ENCODE measurements at places on chromosomes 11 and 22.

DNA sequence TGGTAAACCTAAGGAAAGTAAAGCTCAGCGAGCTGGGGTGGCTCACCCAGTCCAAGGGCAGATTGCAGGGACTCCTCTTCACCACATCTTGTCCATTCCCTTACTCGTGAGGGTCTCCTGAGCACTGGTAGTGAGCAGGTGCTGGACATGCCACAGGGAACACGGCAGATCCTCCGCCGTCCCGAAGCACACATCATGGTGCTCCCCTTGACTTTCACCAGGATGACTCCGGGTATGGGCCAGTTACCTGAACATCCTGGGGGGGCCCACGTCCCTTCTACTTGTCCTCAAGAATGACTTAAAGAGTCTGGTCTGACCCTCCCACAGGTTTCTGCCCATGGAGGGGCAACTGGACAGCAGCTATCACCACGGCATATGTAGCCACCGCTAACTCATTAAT is 8.0 kb upstream of the SF1 start:
- DNase-seq = no peak

GRCh38 chr11:105081412-105082150 is 36.4 kb upstream of the CARD16 start:
- no peak for DNase-seq

- DNase-seq = no peak
Observed at GRCh38 chr22:35102663-35103062, 36.7 kb downstream of the ISX start.

GRCh38 chr22:27075891-27076290 is 418.5 kb downstream of the MIAT start:
- no peak for DNase-seq

DNA sequence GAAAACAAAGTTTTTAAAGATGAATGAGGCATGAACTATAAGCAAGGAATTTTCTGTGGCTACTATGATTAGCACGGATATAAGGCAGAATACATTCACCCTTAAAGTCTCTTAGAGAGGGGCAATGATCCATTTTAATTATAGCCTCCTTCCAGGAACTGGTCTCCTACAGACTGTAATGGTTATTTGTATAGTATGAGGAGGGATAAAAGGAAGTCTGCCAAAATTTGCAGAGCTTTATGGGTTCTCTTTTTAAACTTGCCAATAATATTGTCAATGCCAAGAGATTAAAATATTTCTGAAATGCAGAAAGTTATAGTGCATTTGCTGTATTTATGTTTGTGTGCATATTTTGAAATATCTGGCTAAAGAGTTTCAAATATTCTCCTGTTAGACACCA is 271.4 kb upstream of the LUZP2 start:
- DNase-seq = no peak

DNA sequence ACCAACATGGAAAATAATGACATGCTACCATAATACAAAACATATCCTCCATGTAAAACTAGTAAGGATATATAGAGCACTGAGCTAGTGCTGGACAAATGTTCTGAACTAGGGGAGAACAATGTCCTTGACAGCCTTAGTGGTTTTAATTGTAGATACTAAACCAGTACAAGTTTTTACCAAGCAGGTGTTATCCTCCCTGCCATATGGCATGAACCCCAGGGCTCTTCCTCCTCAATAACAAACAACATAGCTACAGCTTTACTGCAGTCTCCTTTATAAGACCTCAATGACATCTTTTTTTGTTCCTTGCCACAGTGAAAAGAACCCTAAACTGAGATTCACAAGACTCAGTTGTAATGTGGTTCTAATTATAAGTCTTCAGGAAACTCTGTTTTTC is 70.2 kb upstream of the GDPD4 start:
- DNase-seq = no peak

DNA sequence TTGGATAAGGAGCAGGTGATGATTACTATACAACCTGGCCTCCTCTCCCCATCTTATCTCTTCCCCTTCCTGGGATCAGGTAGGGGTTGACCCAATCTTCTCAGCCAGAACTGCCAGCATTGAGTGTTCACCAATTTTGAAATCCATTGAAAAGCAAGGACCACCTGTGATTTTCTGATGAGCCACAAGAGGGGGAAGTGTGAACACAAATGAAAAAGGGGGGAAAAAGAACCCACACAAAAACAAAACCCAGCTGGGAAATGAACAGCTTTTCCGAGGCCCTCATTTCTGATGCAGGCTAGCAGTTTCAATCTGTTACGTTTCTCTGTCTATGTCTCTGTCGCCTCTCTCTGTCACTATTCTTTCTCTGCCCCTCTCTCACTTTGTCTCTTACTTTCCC is 161.9 kb downstream of the INSC start:
- DNase-seq = no peak

- no peak for DNase-seq
Observed at GRCh38 chr22:42820045-42820763, 36.9 kb downstream of the ARFGAP3 start.

DNA sequence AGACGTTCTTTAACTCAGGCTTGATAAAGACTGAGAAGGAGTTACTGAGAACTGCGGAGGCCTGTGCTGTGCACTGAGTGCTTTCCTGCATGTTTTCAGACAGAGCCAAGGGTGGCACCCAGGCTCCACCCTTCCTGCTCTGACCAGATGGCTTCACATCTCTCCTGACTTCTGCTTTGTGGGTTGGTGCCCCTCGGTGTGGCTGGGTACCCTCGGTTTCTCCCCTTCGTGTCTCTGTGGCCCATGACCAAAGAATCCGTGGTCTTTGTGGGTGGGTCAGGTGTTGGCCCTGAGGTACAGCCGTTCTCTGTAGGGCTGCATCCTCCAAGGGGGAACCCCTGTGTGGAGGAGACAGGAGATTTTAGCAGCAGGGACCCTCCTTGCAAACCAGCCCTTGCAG is 34.3 kb downstream of the GRIK4 start:
- DNase-seq = no peak

- DNase-seq = no peak
Observed at GRCh38 chr11:134371436-134372185, 39.8 kb downstream of the GLB1L2 start.

GRCh38 chr11:19320827-19321226 is 80.1 kb upstream of the E2F8 start:
- DNase-seq = no peak

DNA sequence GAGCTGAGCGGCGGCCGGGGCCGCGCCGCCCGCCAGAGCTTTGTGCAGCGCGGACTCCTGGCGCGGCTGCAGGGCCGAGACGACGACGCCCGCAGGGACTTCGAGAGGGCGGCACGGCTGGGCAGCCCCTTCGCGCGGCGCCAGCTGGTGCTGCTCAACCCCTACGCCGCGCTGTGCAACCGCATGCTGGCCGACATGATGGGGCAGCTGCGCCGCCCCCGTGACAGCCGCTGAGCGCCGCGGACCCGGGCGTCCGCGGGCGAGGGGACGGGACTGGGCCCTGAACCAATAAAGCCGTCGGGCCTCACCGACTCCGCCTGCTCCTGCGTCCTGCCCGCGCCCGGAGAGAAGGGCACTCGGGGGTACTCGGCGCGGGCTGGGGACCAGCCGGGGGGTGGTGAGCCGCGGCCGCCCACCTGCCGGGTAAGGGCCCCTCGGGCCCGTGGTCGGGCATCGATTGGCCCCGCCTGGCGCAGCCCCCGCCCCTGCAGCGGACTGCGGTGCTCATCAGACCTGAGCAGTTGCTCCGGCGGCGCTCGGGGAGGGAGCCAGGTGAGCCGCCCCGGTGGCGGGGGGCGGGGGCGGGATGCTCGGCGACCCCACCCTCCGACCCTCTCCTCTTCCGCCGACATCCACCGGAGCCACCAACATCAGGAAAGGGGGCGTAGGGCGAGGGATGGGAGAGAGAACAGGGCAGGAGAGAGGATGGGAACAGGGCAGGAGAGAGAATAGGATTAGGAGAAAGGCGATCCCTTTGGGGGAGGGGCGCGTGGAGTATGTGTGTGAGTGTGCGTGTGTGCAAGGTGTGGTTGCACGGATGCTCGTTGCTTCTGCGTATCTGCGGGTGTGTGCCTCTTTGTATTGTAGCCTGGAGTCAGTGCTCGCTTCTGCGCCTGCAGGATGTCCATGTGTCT is at the start of gene TMEM25:
TSS of gene TMEM25 (plus strand) at position 510 of the 914 bp plus-strand sequence. CDS start 610 bp downstream, outside the sequence.
- peak; percentile 58 for DNase-seq

- DNase-seq = peak; percentile 69
Observed at GRCh38 chr11:3014057-3014938, 22.2 kb upstream of the NAP1L4 start.

GRCh38 chr11:105609832-105610781 is at the start of gene GRIA4:
Gene GRIA4, plus strand, starts transcription at chr11:105610073. Its CDS starts 925 bp downstream, at chr11:105610998.
- DNase-seq = no peak

DNA sequence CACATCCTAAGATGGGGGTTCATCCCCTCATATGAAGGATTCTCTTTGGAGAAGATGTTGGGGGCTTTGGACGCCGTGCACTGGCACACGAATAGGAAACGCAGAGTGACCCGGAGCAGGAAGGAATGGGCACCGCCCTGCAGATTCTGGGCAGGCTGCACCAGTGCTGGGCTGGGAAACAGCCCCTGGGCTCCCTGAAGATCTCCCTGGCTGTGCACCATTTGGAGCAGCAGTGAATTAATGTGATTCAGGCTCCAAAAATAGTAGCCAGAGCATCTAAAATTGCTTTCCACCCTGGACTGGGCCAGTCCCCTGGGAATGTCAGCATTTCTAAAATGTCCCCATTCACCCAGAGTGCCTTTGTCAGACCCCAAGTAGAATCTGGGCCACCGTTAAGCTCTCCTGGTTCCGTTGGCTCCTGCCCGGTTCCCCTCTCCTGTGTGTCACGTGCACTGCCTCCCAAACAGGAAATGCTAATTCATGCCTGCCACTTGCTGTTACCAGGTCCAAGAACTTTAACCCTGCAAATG is 18.6 kb downstream of the IRAG1 start:
- no peak for DNase-seq

GRCh38 chr11:34214961-34215805 is 109.8 kb downstream of the NAT10 start:
- DNase-seq = peak; percentile 37

DNA sequence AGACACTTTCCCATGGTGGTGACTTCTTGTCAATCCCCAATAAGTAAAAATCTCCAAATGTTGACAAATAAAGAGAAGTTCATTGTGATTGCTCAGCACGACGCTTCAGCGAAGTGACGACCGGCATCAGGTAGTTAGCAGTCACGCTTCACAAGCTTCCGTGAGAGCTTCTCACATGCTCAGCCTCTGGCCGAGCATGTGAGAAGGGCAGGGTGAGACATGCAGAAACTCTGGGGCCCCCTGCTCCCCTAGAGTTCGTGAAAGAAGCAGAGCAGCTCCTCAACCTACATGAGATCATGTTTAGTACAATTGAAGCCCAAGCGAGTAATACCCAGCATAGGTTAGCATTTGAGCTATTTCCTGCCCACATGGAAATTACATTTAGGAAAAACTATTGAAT is 4.4 kb upstream of the C11orf16 start:
- DNase-seq = no peak

- DNase-seq = no peak
Observed at GRCh38 chr11:115123641-115124040, 380.6 kb downstream of the CADM1 start.

DNA sequence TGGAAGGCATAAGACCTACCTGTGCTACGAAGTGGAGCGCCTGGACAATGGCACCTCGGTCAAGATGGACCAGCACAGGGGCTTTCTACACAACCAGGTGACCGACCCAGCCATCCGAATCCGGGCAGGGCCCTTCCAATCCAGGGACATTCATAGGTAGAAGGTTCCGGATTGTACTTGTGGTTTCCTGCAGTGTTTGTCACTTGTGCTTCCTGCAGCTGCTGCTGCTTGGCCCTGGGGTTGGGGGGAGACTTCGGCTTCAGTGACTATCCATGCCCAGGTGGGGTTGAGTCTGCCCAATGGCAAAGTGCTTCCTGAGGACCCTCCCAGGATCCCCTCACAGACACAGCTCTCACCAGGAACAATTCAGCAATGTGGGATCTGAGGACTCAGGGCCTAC is 2.2 kb downstream of the APOBEC3A start:
- DNase-seq = no peak

GRCh38 chr22:48118654-48119053 is 1356.2 kb downstream of the TBC1D22A start:
- no peak for DNase-seq

DNA sequence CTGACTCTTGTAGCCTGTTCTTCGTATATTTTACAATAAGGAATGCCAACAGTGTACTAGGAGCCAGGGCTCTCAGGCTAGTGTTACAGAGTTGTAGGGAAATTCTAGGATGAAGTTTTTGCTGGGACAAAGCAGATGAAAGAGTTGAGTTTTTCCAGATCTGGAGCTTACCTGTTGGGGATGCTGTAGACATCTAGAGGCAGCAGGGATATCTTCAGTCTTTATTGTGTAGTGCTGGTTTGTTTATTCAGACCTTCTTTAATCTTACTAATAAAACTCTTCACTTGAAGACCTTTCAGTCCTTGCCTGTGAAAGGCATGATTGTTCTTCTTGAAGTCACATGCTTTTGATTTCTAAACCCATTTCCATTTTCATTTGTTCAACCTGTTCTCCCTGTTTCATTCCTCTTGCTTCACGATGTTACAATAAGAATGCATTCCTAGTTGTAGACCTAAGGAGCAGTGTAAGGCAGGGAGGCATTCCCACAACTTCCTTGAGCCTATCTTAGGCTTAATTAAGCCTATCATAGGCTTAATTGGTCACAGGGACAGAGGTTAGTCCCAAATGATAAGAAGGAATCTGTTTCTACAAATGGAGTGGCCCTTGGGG is 7.9 kb upstream of the SLC37A2 start:
- no peak for DNase-seq

GRCh38 chr11:62933750-62934495 is 12.8 kb upstream of the CHRM1 start:
- no peak for DNase-seq

DNA sequence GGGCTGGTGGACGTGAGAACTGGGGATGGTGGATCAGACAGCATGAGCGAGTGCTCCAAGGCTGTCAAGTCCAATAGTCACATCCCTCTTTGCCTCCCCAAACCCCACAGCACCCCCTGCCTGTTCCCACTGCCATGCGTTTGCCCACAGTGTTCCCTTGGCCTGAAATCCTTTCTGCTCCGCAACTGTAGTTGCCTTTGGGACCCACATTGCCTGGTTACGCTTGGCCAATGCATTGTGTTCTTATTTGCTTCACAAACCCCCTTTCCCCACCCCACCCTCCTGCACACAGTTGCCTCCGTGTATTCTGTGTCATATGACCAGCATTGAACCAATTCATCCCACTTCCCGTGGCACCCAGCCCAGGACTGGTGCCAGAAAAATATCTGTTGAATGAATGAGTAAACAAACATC is 2.1 kb upstream of the KIAA0930 start:
- no peak for DNase-seq

- DNase-seq = no peak
Observed at GRCh38 chr11:119384332-119384731, 2.8 kb upstream of the USP2 start.

- DNase-seq = no peak
Observed at GRCh38 chr22:19510919-19511341, 13.3 kb downstream of the CLDN5 start.

DNA sequence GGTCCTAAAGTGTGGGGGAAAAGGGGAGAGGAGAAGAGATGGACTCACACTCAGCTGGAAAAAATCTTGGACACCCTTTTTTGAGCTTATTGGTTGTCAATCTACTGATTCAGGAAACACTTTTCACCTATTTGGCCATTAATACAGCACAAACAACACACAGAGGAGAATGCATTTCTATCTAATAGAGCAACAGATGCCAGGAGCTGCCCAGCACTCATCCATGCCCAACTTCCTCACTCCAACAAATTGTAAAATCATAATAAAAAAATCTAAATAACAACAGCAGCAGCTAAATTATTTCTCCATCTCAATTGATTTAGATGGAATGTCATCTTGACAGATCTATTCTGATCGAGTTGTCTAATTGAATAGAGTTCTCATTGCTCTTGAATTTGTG is 628.2 kb downstream of the OPCML start:
- DNase-seq = no peak

- DNase-seq = no peak
Observed at GRCh38 chr11:11189506-11189905, 163.5 kb downstream of the CSNK2A3 start.
